ENCODE measurements at places on chromosomes 7 and 10. TPM values are rescaled to one million over a fixed set of nuclear protein-coding genes. Genes with fewer than 3 reads are reported as not detected.

ARHGAP22 gene
- 2.0 TPM for total RNA-seq

DNA sequence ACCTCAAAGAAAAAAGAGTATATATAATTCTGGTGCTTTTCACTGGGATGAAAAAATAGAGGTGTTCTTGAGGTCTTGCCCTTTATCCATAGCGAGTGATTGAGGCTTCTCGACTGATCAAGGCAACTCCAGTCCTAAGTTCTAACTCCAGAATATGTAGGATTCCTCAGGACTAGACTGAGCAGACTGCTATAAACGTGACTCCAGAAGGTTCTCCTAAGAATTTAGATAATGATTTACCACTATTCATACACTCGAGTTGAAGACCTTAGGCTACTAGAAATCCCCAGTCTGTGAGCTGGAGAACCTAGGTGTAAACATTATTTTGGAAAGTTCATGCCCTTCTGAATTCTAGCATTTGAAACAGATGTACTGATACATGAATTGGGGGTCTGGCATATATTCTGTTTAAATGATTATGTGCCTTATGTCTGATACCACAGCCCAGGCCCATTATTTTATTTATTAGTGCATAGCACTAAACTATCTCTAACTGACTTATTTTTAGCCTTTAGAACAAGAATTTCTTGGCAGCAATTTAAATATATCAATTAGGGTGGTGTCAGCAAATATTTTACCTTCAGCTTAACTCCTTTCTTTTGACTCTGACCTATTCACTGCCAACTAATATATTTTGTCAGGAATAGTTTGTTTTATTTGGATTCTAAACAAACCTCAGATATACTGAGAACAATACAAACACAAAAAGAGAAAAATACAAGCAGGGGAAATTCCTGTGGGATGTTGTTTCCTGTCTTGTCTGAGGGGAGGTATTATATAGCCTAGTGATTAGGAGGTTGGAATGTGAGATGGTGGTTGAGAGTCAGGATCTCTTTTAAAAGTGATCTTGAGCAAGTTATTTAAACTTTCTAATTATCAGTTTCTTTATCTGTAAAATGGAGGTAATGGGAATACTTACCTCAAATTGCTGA is 75.8 kb downstream of the PODXL start:
- no peak for DNase-seq

- no peak for DNase-seq
Measured at GRCh38 chr10:31687663-31688482, 240.8 kb downstream of the ARHGAP12 start.

DNA sequence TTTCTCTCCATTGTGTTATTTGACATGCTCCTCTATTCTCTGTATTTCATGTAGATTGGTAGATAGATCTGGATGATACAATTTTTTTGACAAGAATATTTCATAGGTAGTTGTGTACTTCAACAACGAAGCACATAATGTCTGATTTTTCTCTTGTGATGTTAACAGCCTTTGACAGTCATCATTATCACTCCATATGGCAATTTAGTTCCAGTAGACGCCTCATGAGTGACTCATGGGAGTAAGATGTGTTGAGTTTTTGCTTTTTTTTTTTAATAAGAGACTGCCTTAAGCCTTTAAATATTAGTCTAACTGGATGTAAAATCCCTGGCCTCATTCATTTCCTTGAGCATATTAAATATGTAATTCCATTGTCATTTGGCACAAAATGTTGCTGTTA is 123.5 kb upstream of the ZNF32 start:
- no peak for DNase-seq

GRCh38 chr10:44925224-44925623 is 14.1 kb downstream of the TMEM72 start:
- no peak for DNase-seq

DNA sequence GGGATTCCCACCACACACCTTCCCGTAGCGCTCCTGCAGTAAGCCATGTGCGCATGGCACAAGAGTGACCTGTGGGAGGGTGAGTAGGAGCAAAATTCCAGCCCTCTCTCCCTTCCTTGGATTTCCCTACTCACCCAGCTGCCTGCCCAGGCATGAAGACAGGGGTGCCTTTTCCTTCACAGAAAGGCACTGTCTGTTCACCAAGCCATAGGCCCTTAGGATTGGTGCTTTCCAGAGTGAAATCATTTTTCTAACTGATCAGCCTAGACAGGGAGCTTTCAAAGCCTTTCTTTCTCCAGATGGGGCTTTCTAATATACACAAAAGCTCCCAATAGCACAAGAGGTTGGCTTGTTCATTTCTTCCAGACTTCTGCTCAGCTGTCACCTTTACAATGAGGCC is 79.7 kb downstream of the CTTNBP2 start:
- no peak for DNase-seq

MRLN gene
- total RNA-seq, result not detected

TMEM130 gene
- total RNA-seq, result 33.6 TPM

GRCh38 chr10:44983895-44984278 is 5.3 kb upstream of the DEPP1 start:
- peak; percentile 61 for DNase-seq

DENND2A gene
- total RNA-seq, result 7.5 TPM

DNA sequence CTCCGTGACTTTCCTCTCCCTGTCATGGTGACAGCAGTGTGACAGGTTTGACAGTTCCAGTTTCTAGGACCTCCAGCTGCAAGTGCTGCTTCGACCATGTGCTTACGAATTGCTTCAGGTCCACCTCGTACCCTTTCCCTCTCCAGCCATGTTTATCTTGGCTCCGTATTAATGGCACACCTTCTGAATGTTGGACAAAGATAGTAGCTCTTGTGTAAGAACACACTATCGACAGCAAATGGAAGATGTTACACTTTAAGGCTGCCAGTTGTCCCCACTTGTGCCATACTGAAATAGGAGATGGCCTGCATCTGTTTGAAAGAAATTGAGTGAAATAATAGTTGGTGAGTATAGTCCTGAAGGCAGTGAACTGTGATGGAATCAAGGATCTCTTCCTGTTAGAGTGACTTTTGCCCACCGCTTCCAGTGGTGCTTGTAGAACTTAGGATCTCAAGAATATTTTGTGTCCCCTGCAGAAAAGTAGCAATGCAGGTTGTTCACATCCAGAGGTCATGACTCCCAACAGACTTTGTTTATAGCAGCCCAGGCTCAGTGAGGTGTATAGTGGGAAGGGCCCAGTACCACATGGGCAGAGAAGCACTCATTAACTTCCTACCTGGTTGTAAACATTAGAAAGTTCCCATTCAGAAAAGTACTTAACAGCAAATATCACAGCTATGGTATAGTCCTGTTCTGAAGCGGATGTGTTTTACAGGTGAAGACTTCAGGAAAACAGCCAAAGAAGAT is 629.7 kb upstream of the GALNT17 start:
- no peak for DNase-seq

GRCh38 chr7:106827626-106828025 is 37.5 kb upstream of the PIK3CG start:
- no peak for DNase-seq

DNA sequence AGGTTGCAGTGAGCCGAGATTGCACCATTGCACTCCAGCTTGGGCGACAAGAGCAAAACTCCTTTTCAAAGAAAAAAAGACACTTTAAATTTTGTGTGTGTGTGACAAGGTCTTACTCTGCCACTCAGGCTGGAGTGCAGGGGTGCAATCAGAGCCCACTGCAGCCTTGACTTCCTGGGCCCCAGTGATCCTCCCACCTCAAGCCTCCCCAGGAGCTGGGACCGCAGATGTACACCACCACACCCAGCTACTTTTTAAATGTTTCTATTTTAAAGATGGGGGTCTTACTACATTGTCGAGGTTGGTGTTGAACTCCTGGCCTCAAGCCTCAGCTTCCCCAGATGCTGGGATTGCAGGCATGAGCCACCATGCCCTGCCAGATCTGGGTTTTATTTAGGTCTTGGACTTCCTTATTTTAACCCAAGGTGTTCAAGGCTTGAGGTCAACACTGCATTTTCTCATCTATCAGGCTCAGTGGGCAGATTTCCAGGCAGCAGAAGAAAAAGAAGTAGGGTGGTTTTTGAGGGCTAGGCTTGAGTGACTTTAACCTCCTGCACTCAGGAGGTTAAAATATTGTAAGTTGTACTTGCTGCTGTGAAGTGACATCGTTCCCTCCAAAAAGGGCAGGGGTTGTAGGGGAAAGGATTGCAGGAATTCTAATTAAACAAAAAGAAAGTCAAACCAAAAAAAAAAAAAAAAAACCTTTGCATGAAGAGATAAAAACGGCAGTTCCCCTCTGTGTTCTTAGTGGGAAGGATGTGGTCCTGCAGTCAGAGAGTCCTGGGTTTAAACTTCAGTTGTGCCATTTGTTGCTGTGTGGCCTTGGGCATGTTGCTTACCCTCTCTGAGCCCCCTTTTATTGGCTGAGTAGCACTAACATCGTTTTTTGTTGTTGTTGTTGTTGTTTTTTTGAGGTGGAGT is 71.5 kb downstream of the CARD11 start:
- DNase-seq, result peak; percentile 22

NODAL gene
- not detected for total RNA-seq

RASA4B gene
- total RNA-seq, result 143 TPM

DNA sequence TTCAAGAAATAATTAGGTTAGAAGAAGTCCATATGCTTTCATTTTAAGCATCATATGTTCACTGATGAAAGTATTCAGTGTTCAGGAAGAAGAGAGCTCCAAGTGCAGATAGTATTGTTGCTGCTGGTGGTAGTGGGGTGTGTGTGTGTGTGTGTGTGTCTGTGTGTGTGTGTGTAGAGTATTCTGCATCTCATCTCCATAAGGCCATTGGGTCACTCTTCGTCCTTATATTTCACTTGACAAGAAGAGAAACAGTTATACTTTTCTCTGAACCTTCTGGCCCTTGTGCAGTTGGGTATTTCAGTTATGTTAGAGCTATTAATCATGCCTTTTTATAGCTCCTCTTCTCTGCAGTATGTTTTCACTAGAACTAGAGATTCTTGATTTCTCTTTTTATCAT is 26.2 kb downstream of the ADAM22 start:
- DNase-seq, result no peak

PRSS1 gene
- not detected for total RNA-seq

- no peak for DNase-seq
Measured at GRCh38 chr10:76871697-76872295, 765.8 kb downstream of the KCNMA1 start.

DNA sequence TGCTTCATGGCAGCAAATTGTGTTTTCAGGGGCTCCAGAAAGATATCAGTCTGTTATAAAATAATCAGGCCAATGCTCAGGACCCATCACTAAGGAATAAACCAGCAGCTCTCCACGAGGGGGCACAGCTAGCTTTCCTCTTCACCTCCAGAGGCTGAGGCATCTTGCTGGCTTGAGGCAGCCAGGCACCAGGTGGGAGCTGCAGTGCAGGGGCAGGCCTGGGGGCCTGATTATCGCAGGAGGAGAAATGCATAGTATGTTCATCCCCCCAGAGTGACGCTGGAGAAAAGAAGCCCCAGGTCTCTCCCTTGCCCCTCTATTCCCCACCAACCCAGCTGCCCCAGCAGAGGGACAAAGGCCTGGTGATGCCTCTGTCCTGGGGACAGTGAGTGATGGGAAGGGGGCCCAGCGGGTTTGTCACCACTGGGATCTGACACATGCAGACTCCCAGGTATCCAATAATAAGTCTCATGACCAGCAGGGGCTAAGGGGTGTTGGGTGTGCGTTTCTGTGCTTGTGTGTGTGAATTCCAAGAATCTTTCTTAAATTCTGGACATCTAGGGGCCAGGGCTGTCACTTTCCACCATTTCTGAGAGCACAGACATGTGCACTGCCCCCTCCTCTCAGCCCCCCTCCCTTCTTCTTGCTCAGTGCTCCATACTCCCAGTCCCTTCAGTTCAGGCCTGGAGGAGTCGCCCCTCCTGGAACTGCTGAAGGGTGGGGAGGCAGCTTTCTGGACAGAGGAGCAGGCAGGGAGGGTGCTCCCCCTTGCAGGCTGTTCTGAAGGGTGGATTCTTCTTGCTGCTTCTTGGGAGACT is 128.1 kb upstream of the FAM20C start:
- DNase-seq, result peak; percentile 8

GRCh38 chr7:38367301-38367890 is 94.0 kb upstream of the TARP start:
- no peak for DNase-seq

GRCh38 chr10:117619223-117619622 is 76.7 kb downstream of the EMX2 start:
- no peak for DNase-seq

All from ascending aorta (tissue), 2 donors.